ENCODE measurements at places on chromosomes 2 and 18.

- no peak for DNase-seq
Observed at GRCh38 chr18:26677957-26678356, 129.6 kb upstream of the KCTD1 start.

DNA sequence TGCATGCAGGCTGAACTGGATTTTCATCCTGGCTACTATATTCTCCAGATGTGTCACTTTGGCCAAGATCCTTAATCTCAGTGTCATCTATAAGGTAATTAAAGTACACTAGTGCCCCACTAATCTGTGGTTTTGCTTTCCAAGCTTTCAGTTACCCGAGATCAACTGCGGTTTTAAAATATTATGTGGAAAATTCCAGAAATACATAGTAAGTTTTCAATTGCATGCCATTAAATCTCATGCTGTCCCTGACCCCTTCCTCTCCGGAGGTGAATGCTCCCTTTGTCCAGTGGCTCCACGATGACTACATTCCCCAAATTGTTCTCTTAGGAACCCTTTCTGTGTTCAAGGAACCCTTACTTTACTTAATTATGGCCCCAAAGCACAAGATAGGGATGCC lies 5.3 kb upstream of the TYMS start:
- no peak for DNase-seq

DNA sequence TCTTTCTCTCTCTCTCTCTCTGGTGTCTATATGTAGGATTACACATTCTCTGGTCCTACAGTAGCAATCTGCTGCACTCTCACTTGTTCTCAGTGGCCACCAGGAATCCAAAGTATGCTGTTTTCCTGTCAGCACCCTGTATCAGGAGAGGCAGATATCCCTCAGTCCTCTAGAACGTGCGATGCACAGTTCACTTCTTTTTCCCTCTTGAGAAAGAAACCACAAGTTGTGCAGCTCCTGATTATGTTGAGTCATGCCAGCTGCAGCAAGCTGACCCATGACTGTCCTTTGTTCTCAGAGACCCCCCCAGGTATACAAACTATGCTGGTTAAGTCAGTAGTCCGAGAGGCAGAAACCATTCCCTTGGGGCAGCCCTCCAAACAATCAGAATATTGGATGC lies 54.6 kb downstream of the LANCL1 start:
- DNase-seq, result peak; percentile 56

- no peak for DNase-seq
Observed at GRCh38 chr18:58243401-58243800, 199.4 kb downstream of the NEDD4L start.

DNA sequence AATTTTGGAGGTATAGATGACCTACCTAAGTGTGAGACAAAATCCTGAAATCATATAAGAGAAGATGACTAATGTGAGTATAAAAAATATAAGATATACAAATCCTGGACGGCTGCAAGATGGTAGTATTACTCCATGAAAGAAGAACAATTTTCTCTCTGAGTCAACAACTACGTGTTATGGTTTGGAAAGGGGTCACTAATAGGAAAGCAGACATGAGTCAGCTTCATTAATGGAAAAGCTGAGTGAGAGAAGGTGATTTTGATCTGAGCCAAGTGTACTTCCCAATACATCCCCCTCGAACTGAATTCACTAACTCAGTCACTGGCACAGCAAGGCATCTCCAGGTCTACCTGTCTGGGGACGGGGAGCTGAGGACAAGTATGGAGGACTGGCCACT lies 20.1 kb upstream of the SELENOI start:
- no peak for DNase-seq

GRCh38 chr18:5574843-5575242 lies 31.0 kb upstream of the EPB41L3 start:
- no peak for DNase-seq

GRCh38 chr2:112646102-112646719 lies 472 bp downstream of the SLC20A1 start:
- no peak for DNase-seq

- DNase-seq, result no peak
Observed at GRCh38 chr2:120750488-120751210, 15.0 kb downstream of the GLI2 start.

- DNase-seq, result no peak
Observed at GRCh38 chr2:199734011-199734410, 117.0 kb downstream of the FTCDNL1 start.

Measured in GF-D8 (cell line).